ENCODE measurements at places on chromosomes 3 and 15.

GRCh38 chr3:144229953-144230352 is 258.3 kb downstream of the DIPK2A start:
- DNase-seq = no peak

DNA sequence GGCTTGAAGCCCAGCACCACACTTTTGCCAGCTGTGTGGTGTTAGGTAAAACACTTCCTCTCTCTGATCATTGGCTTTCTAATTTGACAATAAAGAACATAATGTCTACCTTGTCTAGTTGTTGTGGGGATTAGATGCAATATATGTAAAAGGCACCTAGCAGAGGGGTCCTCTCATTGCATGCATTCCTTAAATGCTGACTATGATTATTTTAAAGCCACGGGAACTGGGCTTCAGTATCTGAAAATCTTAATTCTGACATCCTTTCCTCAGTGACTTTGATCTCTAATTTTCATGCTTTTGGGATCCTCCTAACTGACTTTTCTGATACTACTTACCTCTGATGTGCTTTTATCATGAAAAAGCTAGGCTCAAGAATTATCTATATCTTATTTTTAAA is 596.3 kb downstream of the TAFA4 start:
- no peak for DNase-seq

- DNase-seq = no peak
These were observed 62.4 kb upstream of the DAZL start for GRCh38 chr3:16667633-16668032.

DNA sequence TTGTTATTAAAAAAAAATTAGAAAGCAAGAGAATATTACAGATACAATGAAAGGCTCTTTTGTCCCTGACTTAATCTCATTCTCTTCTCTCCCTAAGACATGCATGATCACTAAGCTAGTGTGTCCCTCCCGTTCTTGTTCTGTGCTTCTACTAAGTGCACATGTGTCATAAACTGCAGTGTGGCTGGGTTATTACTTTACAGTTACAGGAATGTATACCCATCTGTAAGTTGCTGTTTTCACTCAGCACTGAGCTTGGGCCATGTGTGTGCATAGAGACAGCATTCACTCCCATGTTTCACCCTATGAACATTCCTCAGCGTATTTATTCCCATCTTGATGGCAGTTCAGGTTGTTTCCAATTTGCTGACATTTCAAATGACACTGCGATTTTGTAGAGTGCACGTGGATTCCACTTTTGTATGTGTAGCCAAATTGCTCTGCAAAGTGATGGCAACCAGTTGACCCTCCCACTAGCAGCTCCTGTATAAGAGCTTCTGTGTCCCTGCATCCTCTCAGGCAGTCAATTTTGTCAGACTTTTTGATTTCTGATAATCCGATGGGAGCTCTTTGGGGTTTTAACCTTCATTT is 145.8 kb upstream of the UBE2E1 start:
- no peak for DNase-seq

GRCh38 chr3:54193093-54193492 is 70.7 kb downstream of the CACNA2D3 start:
- no peak for DNase-seq

- DNase-seq = no peak
These were observed 171.7 kb downstream of the TLE3 start for GRCh38 chr15:69926006-69926405.

DNA sequence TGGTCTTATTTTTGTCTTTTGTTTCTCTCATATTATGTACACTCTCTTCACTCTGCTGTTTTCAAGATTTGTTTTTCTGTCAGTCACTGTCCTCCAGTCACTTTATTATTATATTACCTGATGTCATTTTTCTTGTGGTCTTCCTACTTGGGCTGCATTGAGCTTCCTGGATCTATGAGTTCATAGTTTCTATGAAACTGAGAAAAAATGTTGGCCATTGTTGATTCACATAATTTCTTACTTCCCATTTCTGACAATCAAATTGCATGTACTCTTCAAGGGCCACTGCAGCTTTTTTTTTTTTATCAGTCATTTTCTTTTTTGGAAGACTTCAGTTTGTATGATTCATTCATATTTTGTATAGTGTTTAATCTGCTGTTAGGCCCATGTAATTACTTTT is 1180.6 kb upstream of the GBE1 start:
- no peak for DNase-seq

GRCh38 chr3:174153871-174154270 is 705.3 kb upstream of the NAALADL2 start:
- no peak for DNase-seq

- DNase-seq = no peak
These were observed 18.8 kb downstream of the STAG1 start for GRCh38 chr3:136733317-136733833.

DNA sequence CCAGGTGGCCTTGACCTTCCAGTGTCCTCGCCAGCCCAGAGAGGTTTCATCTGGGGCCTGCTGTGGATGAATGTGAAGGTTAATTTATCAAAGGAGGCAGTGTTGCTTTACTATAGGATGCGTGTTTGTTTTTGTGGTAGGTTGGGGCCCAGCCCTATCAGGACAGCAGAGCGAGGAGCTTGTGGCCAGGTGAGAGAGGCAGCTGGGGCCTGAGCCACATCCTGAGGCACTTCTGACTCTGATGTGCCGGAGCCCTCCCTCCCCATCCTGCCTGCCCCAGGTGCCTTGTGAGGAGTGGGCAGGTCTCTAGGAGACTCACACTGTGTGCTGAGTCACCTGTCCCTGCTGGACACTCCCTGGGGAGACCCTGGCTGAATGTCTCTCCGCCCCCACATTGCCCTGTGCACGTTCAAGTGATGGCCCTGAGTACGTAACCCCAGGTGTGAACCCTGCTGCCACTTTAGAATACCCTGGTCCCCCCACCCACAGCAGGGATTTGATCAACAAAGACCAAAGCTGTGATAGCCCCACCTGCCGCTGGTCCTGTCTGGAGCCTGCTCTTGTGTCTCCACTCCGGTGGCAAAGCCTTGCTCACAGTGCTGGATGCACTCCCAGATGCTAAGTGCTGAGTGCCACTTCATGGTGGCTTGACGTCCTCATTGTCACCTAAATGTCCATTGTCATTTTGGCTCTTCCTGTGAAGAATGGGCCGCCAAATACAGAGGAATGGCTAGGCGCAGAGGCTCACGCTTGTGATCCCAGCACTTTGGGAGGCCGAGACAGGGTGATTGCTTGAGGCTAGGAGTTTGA is 16.0 kb downstream of the FBLN2 start:
- no peak for DNase-seq

- no peak for DNase-seq
These were observed 93.0 kb downstream of the HHLA2 start for GRCh38 chr3:108389372-108389771.

GRCh38 chr3:77149382-77149781 is 109.5 kb downstream of the ROBO2 start:
- no peak for DNase-seq

DNA sequence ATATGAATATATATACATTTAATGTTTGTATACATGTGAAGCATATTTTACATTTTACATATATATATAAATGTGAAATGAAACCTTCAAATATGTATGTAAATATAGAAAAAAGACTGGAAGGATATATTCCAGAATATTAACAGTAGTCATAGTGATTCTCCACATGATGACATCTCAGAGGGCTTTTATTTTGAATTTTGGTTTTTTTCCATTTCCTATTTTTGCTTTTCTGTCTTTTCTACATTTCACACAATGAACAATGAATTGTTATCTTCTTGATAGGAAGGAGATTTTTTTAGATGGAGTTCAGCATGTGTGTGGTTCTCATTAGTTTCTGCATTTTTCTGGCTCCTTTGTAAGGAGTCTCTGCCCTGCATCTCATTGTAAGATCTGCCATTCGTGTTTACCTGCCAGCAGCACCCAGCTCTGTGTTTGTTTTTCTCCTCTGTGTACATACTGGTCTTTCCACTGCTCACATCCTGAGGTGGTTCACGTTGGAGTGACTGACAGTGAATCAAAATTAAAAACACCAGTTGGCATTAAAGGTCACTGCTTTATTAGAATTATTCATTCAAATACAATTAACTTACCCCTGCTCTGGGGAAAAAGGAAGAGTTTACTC is 425.3 kb upstream of the MDFIC2 start:
- DNase-seq = no peak

DNA sequence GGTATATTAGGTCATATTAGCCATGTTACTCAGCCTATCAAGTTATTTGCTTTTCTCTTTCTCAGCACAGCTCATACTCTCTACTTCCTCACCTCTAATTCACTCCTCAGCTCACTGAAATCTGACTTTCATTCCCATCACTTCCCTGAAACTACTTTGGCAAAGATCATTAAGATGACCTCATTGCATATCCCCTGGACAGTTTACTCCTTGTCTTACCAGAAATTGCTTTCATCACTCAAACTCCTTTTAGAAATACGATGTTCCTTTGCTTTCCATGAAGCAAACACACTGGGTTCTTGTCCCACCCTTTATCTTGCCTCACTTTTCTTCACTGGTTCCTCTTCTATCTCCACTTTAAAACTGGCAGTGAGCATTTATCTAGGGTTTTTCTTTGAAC is 354.4 kb downstream of the TUSC7 start:
- DNase-seq = no peak

GRCh38 chr15:90343302-90343790 is 8.7 kb upstream of the ZNF774 start:
- no peak for DNase-seq

GRCh38 chr3:24763393-24763792 is 268.7 kb upstream of the THRB start:
- DNase-seq = no peak

DNA sequence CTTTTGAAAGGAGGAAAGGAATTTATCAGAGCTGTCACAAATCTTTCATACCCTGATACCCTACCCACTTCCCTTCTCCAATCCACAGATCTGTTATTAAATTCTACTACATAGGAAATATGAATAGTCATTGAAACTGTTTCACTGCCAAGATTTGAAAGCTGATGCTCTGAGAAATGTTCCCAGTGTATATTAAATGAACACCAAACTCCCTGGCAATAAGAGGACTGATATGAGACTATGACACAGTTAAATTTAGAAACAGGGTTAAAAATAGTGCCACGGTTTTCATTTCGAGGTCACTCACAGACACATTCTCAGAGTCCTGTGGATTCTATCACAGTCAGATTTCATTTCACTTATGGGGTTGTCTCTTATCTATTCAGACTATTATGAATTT is 27.2 kb upstream of the GBE1 start:
- DNase-seq = no peak
